IMR-90 (cell line): ENCODE measurements at places on chromosomes 6 and 20. TPM values are rescaled to one million over a fixed set of nuclear protein-coding genes. Genes with fewer than 3 reads are reported as not detected.

- DNase-seq = no peak
Measured at GRCh38 chr6:44480097-44480541, 92.6 kb downstream of the CDC5L start.

DNA sequence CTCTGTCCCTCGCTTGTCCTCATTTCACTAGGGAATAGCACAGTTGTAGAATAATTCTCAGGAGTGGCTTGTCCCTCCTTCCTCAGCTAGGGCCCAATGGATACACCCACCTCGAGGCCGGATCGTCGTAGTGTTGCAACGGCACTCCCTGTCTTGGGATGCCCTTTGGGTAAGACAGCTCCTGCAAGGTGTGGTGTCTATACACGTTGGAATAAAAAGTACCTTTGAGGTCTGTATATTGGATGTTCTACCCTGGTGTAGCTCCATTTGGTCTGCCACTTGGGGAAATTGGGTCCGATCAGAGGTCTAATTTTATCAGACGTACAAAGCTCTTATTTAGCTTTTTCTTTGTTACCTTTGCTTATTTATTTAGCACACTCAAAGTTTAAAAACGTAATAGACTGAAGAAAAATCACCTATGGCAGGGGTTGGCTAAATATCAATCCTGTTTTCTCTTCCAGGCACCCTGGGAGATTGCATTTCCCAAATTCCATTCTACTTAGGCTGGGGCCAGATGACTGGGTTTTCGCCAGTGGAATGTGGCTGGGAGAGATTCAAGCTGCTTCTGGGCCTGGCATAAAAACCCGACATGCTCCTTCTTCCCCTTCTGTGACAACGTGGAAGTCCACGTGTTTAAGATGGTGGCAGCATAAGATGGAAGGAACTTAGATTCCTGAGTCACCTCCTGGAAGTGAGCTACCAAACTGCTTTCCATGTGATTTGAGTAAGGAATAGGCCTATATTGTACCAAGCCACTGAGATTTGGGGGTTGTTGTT lies 82.3 kb upstream of the CD83 start:
- DNase-seq = peak; percentile 96

DNA sequence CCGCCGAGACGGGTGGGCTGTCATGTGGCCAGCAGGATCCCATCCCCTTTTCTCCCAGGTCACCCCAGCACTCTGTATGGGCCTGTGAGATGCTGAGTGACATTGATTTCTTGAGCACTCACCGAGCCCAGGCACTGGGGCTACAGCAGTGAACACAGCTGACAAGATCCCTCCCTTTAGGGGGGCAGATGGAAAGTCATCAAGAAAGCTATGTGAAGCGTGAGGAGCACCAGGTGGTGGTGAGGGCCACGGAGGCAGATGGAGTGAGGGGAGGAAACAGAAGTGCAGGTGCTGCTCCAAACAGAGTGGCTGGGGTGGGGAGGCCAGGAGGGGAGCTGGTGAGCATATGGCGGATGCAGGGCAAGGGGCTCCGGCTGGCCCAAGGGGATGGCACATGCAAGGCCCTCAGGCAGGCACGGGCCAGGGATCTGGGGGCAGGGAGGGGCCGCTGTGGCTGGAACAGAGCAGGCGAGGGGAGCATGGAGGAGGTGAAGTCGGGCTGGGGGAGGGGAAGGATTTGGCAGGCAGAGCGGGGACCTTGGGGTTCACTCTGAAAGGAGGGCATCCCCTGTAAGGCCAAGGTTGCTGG lies 184.0 kb downstream of the BMP7 start:
- DNase-seq = no peak

DNA sequence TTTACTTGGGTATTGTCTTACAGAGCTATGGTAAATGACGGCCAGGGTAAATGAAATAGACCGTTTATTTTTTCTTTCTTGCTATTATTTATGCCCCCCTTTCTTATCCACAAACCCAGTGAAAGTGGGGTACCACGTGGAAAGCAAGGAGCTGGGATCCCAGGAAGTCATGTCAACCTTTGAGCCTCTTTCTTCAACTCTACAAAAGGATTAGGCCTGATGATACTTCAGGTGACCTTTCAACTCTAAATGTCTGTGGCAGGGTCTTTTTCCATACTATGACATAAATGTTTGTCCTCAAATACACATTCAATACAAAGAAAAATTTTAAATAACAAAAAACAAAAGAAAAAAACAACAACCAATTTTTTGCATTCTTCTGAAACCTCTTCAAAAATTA lies 291.4 kb downstream of the ADGB start:
- DNase-seq = no peak

DNA sequence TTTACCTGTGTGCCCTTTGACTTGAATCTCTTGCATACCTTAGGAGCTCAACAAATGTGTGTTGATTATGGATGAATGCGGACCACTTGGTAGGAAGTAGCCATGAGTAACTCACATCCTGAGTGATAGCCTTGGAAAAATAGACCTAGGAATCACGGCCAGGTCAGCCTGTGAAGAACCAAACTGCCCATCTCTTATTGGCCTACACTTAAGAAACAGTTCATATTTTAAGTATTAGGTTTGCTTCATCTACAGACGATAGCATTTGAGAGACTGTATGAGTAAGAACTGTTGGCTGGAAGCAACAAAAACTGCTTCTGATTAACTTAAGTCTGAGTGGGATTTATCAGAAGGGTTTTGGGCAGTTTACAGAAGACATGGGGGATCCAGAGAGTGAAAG lies 320.1 kb upstream of the PRND start:
- DNase-seq = peak; percentile 68

DNA sequence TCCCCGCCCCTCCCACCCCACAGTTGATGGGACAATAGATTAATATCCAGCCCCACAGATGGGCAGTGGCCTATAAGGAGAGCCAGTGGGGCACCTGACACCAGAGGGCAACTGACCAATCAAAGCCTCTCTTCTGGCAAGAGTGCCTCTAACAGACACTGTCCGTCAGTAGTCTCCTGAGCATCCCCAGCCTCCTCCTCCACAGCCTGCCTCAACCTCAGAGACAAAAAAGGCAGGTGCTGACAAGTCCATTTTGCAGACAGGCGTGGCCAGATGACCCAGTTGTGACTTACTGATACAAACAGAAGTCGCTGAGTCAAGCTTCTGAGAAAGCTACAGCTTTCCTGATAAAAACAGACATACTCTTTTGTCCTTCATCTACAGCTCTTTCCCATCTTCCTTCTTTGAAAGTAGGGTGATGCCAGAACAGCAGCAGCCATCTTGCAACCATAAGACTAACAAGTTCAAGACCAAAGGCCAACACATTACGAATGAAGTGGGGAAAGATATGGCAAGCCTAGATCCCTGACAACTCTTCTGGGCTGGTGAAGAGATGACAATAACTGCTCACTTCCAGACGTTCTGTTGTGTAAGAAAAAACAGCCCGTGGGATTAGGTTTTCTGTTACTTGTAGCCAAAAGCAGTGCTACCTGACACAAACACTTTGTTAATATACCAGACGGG lies 12.3 kb downstream of the PPIL1 start:
- no peak for DNase-seq

DNA sequence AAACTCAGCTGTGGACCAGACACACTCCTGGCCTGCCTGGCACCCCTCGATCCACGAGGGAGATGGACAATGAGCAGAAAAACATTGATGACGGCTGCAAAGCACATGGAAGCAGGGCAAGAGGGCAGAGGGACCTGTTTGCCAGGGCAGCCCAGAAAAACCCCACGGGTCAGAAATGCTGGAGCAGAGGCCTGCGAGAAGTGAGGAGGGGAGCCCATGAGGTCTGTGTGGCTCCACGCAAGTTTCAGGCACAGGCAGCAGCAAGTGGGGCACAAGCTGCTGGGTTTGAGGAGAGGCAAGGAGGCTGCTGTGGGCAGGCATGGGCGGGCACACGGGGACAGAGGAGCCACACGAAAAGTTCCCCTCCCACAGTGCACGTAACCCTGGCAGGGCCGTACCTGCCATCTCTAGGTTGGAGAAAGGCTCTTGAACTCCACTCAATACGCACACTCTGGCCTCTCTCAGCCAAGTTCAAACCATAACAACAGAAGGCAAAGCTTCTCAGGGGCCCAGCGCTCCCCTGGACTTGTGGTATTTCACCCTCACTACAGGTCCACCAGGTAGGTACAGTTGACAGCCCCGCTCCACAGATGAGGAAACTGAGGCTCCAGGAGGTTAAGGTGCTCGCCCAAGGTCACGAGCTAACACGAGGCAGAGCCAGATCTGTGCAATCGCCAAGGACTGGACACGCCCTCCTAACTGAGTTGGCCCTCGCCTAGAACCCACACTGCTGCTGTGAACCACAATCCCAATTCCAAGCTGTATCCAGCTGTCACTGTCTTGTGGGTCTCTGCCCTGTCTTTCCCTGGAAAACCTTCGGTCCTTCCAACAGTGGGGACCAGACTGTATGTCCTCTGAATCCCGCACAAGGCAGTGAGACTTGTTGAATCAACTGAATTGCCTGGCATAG lies 108.2 kb downstream of the NOL4L start:
- DNase-seq = no peak

- DNase-seq = no peak
Measured at GRCh38 chr6:39555136-39555535, 170.1 kb downstream of the KIF6 start.

Gene CENPQ
- 2.2 and 5.8 TPM in 2 replicates for total RNA-seq

DNA sequence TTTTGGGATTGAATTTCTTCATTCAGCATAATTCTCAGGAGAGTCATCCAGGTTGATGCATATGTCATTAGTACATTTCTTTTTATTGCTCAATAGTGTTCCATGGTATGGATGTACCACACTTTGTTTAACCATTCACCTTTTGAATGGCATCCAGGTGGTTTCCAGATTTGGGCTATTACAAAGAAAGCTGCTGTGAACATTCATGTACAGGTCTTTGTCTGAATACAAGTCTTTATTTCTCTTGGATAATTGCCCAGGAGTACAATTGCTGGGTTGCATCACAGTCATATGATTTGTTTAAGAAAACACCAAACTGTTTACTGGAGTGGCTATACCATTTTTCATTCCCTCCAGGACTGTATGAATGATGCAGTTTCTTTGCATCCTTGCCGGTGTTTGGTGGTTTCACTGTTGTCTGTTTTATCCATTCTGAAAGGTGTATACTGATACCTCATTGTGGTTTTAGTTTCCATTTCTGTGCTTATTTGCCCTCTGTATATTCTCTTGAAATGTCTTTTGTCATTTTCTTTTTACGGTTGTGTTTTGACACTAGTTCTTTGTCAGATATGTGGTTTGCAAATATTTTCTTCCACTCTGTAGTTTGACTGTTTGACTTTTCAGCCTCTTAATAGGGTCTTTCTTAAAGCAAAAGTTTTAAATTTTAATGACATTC lies 8.8 kb downstream of the CDKAL1 start:
- peak; percentile 84 for DNase-seq

GRCh38 chr20:531608-532007 lies 12.0 kb downstream of the CSNK2A1 start:
- DNase-seq = no peak

DNA sequence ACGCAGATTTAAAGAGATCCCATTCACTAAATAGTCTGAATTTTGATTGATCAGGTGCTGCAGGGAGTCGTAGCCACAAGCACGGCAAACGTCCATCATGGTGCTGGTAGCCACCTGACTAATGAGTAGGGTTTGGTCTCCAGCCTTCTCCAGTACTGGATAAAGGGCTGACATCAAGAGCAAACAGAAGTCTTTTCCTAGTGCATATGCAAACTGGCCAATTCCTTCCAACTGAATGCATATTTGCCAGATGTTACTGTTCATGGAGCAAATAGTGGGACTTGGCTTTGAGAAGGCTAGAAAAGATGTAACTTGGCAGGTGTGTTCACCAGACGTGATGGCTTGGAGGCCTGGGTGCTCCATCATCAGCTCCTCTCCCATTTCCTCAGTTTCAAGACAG lies 21.6 kb downstream of the TTI1 start:
- no peak for DNase-seq

DNA sequence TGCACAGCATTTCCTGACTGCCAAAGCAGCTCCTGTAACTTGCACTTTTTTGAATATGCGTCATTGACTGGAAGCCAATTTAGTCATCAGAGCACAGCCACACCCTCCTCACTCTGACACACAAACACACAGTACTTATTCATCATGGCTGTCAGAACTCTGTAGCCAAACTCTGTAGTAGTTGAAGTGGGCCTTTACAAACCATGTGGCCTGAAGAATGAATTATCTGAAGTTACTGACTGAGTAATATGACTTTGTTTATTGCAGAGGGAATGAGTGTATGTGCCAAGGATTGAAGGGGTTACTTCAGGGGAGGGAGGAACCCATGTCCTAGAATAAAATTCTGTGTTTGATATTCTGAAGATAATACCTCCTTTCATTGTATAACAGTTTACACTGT lies 102.7 kb downstream of the FIG4 start:
- DNase-seq = peak; percentile 98

Gene ULBP2
- 7.2 and 7.9 TPM in 2 replicates for total RNA-seq

DNA sequence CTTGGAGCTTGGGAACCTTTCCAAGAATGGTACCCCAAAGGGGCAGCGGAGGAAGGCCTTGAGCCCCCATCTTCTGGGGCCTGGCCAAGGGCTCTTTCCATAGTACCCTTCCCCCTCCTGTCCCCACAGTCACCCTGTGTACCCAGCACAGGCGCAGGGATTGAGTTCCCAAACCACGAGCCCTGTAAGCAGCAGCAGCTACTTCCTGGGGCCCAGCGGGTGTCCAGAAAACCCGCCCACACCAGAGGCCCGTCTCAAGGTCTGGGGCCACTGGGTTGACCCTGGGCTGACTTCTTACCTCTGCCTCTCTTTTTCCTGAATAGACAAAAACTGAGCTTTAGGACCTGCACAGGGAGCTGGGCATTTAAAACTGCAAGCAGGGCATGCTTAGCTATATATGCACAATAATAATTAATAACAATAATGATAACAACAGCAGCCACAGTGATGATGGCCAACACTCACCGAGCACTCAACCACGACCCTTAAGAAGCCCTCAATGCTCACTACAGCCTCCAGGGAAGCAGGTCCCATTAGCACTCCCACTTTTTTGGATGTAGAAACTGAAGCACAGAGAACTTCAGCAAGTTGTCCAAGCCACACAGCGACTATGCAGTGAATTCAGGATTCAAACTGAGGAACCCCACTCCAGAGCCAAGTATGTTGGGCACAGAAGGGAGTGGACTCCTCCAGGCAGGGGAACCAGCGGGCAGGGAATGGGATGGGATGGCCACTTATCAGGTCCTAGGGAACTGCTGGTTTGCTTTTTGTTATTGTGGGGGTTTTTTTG lies 14.5 kb downstream of the NOL4L start:
- DNase-seq = no peak

DNA sequence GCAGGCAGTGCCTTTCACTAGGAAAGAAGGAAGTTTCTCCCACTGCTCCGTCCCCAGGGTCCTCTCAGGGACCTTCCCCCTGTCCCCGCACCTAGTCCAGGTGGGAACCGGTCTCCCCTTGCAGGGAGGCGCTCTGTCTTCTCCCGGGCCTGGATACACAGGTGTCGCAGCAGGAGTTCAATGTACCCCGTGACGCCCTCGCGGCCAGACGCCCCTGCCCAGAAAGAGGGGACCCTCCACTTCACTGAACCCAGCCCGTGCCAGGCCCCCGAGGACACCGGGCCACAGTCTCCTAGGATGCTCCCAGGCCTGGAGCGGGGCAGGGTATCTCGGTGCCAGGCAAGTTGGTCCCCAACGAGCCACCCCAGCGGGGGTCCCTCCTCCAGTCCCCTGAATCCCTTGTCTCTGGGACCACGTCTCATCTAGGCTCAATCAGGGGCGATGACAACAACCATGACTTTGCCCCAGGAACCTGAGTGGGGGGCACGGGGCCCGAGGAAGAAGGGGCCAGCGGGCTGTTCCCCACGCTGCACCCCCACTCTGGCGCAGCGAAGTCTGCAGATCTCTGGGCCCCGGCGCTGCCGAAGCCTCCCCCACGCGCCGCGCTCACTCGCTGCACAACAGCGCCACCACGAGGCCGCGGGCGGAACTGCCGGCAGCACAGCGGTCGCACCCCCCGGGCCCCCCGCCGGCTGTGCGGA lies 103.0 kb downstream of the EDN3 start:
- DNase-seq = no peak
